Regular cardiac myocyte (primary cell): ENCODE measurements at places on chromosomes 1 and 21. TPM values are rescaled to one million over a fixed set of nuclear protein-coding genes. Genes with fewer than 3 reads are reported as not detected.

The KCNJ10 gene
- total RNA-seq: not detected in 2 replicates

The GNAT2 gene
- under 0.01 TPM in 2 replicates for total RNA-seq

The THEMIS2 gene
- total RNA-seq: 3.3 and 5.6 TPM in 2 replicates

The WDR3 gene
- 17.8 and 31.2 TPM in 2 replicates for total RNA-seq

The MFSD2A gene
- total RNA-seq: 5.4 and 6.1 TPM in 2 replicates

The TAS1R3 gene
- under 0.01 TPM in 2 replicates for total RNA-seq

The SLC35D1 gene
- 15.5 and 19.4 TPM in 2 replicates for total RNA-seq

The CD1C gene
- total RNA-seq: under 0.01 TPM in 1 of 2 replicates, not detected in the other

The TMOD4 gene
- total RNA-seq: 0.19 TPM in 1 of 2 replicates, not detected in the other
